Upper lobe of left lung (tissue), 6 donors: ENCODE measurements at places on chromosomes 5 and 9.
A peak's percentile ranks its signal among the peaks of the same experiment; 100 is the strongest.

DNA sequence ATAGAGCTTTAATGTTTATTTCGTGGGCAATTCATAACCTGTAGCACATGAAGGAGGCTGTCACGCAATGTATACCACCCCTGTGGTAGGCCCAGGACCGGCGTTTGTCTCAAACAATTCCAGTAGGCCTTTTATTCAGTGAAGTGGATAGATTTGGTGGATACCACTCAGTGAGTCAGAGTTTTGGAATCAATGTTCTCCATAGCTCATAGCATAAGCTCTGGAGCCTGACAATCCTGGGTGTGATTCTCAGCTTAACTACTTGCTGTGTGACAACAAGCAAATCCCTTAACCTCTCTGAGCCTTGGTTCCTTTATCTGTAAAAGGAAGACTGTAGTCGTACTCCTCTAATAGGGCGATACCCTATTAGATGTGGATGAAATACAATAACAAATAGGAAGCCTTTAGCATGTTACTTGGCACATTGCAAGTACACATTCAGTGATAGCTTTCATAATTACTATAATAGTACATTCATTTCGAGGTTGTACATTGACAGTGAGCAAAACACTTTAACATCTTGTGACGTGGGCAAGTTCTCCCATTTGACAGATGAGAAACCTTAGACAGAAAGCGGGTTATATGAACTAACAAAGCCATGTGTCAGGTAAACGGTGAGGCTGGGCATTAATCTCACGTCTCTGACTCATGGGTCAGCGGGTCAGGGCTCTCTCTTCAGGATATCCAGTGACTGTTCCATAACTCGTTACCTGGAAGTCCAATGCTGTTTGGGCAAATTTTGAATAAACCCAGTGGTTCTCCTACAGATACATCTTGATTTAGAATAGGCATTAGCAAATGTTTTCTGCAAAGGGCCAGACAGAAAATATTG lies 130.8 kb downstream of the C9orf152 start:
- DNase-seq, result no peak

GRCh38 chr9:136157477-136158265 lies 39.0 kb upstream of the TMEM250 start:
- DNase-seq, result peak; percentile 66

- no peak for DNase-seq
Measured at GRCh38 chr9:82538634-82539033, 524.3 kb downstream of the RASEF start.

DNA sequence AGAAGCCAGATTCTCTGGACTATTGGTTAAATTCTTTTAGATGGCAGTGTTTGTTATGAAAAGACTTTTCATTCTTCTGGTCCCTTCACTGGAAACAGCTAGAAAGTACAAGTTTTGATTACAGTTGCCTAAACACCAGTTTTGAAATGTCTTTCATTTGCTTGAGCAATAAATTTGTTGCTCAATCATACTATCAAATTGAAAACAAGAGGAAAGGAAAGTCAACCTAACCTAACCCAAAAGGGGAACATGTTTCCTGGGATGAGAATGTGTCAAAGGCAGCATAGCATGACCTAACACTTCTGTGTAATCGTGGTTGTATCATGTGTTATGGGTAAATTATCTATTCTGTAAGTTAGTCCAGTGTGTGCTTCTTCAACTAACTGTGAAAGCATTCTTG lies 213.2 kb downstream of the TMC1 start:
- no peak for DNase-seq
